ENCODE measurements at places on chromosomes 3 and 15. TPM values are rescaled to one million over a fixed set of nuclear protein-coding genes. Genes with fewer than 3 reads are reported as not detected.

Gene SLC9C1
- under 0.01 TPM for total RNA-seq

Gene WHAMM
- total RNA-seq = 4.4 TPM

Gene FAM81A
- total RNA-seq = under 0.01 TPM

Gene CCK
- not detected for total RNA-seq

Gene FRMD5
- total RNA-seq = 1.5 TPM

Gene ISLR
- total RNA-seq = 0.13 TPM

Gene PAQR5
- not detected for total RNA-seq

Gene NAALADL2
- total RNA-seq = 0.13 TPM

Gene SENP2
- total RNA-seq = 18.6 TPM

Gene CPEB1
- total RNA-seq = not detected

Gene ADGRG7
- total RNA-seq = not detected

Gene IQCH
- 1.0 TPM for total RNA-seq

Gene NR2E3
- under 0.01 TPM for total RNA-seq

Gene CTXN2
- not detected for total RNA-seq

Gene SLC15A2
- under 0.01 TPM for total RNA-seq

Gene MYLK
- total RNA-seq = 56.7 TPM

Gene GOLIM4
- 21.8 TPM for total RNA-seq

Gene ADCY5
- under 0.01 TPM for total RNA-seq

Gene MAPK6
- total RNA-seq = 32.7 TPM

Gene GHSR
- total RNA-seq = not detected

Gene DAZL
- not detected for total RNA-seq

Gene EBLN2
- 2.9 TPM for total RNA-seq

Gene HIGD2B
- not detected for total RNA-seq

Gene C15orf62
- total RNA-seq = 0.39 TPM

Gene CCDC54
- total RNA-seq = not detected

Gene KLHL6
- total RNA-seq = 2.1 TPM

Gene ZCWPW2
- total RNA-seq = 0.13 TPM

Gene LRTM1
- total RNA-seq = not detected

Gene SERPINI2
- not detected for total RNA-seq

Gene MED12L
- total RNA-seq = 0.13 TPM

Gene NOX5
- total RNA-seq = not detected

Gene GOLGA8N
- 0.39 TPM for total RNA-seq

Gene CHDH
- 0.26 TPM for total RNA-seq

Gene CHAC1
- 1.4 TPM for total RNA-seq

Gene WNT5A
- total RNA-seq = 5.8 TPM

Gene NFKBIZ
- 6.8 TPM for total RNA-seq

Gene GPR27
- not detected for total RNA-seq

Gene B4GALT4
- total RNA-seq = 4.7 TPM

Gene MOBP
- not detected for total RNA-seq

Gene GOLGA6A
- total RNA-seq = not detected

Gene SPATA12
- total RNA-seq = 0.25 TPM

Gene BCL6
- 1.4 TPM for total RNA-seq

Gene BCHE
- 15.4 TPM for total RNA-seq

Gene FSTL1
- total RNA-seq = 95.3 TPM

Gene APH1B
- total RNA-seq = 18.9 TPM
